GM10248 (cell line): ENCODE measurements at places on chromosomes 4 and X.
A peak's percentile ranks its signal among the peaks of the same experiment; 100 is the strongest.

GRCh38 chr4:99762728-99763127 lies 53.9 kb upstream of the DAPP1 start:
- DNase-seq: no peak

DNA sequence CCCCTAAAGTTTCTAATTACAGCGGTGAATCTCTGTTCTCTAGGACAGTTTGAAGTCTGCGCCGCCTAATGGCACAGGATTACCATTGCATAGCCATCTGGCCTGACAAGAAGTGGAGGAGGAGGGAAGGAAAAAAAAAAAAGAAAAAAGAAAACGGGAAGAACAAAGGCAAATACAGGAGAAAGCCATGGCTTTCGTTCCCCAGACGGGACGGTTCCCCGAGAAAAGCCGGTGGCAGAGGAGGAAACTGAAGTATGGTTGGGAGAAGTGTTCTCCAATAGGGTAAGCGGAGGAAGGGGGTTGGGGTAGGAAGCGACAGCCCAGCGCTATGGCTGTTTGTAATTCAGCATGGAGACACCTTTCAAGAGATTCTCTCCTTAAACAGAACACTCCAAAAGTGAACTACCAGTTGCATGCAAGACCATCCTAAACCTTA lies 80.8 kb downstream of the HMGN5 start:
- peak; percentile 12 for DNase-seq

DNA sequence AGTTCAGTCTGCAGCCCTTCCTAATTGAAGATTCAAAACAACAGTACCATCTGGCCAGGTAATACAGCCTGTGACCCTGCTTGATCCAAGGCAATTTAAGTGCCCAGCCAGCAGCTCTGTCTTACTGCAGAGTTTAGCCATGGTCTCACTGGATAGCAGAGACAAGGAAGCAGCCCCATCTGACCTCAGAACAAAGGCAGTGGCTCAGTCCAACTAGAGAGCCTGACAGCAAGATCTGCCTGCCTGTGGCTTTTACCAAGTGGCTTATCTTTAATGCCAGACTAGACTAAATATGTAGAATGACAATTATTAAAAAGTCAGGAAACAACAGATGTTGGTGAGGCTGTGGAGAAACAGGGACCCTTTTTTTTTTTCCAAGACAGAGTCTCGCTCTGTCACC lies 293.4 kb downstream of the DTHD1 start:
- no peak for DNase-seq

DNA sequence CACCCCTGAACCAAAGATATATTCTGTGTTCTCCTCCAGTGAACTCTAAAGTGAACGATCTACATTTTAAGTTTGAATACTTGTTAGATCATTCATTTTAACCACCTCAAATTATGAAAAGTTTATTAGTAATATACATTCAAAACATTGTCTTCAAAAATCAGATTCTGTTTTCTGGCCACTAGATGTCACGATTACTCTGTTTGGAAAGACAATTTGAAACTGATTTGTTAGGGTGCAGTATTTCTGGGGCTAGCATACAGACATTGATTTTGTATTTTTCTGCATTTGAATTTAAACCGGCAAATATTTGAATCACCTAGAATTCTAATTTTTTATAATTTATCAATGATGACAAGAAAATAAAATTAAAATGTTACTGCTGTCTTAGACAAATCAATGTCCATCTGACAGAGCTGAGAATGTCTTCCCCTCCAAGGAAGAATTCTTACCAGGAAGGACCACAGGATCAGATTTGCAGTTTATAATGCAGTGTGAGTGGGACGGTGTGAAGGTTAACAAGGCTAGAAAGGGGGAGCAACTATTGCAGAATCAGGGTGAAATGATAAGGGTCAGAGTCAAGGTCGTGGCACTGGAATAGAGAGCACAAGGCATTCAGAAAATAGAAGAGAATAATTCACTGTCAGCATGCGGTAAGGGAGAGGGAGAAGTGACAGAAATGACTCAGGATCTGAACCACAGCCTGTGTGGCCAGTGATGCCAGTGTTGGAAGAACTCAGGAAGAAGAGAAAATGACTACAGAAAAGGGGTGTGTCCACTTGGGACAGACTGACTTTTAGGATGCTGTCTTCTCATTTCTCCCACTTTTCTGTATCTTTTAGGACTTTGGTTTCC lies 91.6 kb downstream of the ANXA10 start:
- DNase-seq: peak; percentile 41

DNA sequence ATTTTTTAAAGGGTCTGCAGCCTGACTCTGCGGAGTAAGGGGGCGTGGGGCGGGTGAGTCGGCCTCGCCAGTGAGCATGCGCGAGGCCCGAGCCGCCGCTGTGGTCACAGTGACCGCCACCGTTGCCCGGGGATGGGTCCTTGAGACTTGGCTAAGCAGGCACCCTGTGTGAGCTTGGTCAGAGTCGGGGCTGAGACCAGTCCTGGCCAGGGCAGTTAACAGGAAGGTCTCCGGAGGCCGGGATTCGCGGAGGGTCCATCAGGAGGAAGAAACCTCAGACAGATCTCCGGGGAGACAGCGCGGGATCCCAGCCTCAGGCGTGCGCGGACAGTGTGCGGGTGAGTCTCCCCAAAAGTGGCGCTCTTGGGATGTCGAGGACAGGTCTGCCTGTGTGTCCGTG lies 1384.4 kb upstream of the PCDH10 start:
- no peak for DNase-seq

DNA sequence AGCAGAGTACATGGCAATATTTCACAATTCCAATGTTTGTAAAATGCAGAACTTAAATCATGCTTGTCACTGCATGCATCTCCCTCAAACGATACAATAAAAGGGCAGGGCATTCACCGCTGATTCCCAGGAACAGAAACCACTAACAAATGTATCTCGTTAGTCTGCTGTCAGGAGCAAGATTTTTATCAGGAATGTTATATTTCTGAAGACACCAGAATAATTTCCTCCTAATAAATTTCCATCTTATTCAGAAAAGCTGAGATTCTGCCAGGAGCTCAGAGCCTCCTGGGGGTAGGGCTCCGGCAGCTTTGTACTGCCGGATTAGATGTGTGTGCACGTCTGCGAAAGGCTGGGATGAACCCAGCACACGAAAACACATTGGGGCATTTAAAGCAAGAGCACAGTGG lies 54.0 kb upstream of the LDB2 start:
- no peak for DNase-seq

DNA sequence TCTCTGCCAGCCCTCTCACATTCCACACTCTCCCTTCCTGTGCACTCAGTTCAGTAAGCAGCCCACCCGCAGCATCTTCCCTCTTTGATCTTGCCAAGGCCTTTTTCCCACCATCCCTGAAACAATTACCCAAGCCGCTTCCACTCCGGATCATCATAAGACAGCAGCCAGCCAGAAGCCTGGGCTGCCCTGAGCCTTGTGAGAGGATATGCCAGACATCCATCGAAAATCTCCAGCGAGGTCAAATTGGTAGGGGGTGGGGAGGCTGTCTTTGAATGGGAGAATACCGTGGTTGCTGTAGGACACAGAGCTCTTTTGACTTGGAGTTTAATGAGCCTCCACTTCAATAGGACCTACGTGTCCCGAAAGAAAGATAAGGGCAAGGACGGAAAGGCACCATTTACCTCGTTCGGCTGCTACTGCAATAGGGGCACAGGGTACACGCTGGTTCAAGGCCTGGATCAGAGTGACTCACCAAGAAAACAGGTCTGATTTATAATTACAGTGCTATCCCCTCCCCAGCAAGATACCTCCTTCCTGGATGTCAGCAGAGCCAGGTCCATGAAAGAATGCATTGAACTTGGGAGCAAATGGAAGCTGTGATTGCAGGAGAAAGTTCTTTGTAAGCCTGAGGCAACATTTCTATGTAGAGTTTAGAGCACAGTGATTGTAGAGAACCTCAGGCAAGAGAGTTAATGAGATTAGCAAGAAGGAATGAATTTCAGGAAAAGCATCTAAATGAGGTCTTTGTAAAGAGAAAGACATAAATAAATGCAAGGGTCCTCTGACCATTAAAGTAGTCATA lies 39.5 kb downstream of the AMOT start:
- no peak for DNase-seq

DNA sequence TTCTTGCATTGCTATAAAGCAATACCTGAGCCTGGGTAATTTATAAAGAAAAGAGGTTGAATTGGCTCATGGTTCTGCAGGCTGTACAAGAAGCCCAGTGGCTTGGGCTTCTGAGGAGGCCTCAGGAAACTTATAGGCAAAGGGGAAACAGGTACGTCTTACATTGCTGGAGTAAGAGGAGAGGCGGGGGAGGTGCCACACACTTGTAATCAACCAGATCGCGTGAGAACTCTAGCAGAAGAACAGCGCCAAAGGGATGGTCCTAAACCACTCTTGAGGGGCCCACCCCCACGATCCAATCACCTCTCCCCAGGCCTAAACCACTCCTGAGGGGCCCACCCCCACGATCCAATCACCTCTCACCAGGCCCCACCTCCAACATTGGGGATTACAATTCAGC lies 50.6 kb upstream of the SHOX start:
- no peak for DNase-seq

- no peak for DNase-seq
Observed at GRCh38 chr4:141329174-141329569, 108.5 kb downstream of the ZNF330 start.

GRCh38 chr4:38681281-38681991 lies 17.4 kb downstream of the KLF3 start:
- no peak for DNase-seq

GRCh38 chr4:153706519-153706918 lies 22.4 kb downstream of the TLR2 start:
- DNase-seq: no peak

- DNase-seq: no peak
Observed at GRCh38 chr4:159272273-159273140, 169.6 kb downstream of the RAPGEF2 start.

GRCh38 chr4:41080976-41081375 lies 133.4 kb downstream of the APBB2 start:
- no peak for DNase-seq

DNA sequence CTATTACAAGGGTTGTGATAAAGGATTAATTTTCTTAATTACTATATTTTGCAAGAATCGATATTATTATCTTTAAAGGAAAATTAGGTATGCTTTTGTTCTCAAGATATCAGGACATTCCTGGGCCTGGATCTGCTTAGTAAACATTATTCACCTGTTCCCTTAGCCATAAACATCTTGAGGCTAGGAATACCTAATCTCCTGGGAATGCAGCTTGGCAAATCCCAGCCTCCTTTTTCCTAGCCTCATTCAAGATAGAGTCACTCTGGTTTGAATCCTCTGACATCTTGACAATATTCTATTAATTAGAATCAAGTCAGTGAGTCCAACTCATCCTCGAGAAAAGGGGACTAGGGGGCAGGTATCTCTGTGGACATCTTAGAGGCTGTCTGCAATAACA lies 327.1 kb downstream of the STIM2 start:
- no peak for DNase-seq

GRCh38 chr4:153349206-153349805 lies 4.8 kb downstream of the MND1 start:
- DNase-seq: no peak

DNA sequence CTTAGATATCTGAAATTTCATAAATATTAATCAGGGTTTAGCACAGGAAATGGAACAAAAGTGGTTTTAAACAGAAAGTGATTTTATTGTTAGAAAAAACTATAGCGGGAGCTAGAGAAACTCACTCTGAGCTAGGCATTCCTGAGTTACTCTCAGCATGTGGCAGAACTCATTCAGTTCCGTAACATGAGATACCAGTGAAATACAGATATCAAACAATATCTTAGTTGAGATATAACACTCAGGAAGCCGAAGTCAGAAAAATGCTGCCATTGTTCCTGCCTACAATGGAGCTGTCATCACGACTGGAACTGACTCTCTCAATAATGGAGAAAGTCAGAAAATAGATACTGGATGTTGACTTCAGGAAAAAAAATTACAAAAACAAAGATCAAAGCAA lies 1428.7 kb downstream of the PCDH18 start:
- DNase-seq: no peak
